T-helper 2 cell (primary cell): ENCODE measurements at places on chromosomes 7 and 10.
A peak's percentile ranks its signal among the peaks of the same experiment; 100 is the strongest.

- no peak for DNase-seq
These were observed 261.0 kb downstream of the GRID1 start for GRCh38 chr10:86105640-86106039.

DNA sequence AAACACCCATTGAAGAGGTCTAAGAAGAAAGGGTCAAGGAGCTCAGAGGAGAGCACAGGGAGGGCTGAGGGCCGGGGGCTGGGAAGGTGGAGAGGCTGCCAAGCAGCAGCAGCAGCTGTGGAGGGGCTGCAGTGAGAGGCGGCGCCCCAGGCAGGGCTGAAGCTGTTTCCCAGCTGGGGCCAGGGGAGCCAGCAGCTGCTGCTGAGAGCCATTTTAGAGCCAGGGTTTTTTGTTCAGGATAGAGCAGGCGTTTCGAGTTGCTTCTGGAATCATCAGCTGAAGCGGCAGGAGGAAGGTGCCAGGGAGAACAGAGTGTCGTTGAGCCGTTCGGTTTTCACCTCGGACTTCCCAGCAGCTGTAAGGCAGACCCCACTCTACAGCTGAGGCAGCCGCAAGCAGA lies 62.7 kb downstream of the LANCL2 start:
- DNase-seq = no peak

GRCh38 chr10:122168101-122168500 lies 103.0 kb upstream of the BTBD16 start:
- no peak for DNase-seq

DNA sequence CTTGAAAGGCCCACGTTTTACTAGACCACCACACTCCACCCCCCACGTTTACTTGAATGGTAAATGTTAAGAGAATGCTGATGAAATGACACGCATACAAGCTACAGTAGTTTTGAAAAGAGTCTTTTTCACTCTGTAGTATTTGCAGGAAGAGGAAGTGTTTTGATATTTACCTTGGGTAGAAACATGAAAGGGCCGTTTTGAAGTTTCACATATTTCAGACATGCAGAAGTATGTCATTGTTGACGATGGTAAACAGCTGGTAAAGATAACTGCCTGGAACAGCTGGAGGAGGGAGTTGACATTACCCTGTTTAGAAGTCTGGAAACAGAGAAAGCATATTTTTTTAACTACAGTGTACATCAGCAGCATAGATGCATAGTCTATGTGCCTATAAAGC lies 160.7 kb downstream of the NXPH1 start:
- no peak for DNase-seq

- DNase-seq = no peak
These were observed 724.5 kb downstream of the ANKRD7 start for GRCh38 chr7:118949031-118949430.

DNA sequence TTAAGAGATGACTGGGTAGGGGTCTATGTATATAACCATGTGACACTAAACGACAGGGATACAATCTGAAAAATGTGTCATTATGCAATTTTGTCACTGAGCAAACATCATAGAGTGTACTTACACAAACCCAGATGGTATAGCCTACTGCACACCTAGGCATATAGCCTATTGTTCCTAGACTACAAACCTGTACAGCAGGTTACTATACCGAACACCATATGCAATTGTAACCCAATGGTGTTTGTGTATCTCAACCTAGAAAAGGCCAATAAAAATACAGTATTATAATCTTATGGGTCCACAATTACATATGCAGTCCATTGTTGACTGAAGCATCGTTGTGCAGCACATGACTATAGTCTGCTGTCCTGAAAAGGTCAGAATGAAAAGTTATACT lies 22.9 kb downstream of the STRIP2 start:
- no peak for DNase-seq

DNA sequence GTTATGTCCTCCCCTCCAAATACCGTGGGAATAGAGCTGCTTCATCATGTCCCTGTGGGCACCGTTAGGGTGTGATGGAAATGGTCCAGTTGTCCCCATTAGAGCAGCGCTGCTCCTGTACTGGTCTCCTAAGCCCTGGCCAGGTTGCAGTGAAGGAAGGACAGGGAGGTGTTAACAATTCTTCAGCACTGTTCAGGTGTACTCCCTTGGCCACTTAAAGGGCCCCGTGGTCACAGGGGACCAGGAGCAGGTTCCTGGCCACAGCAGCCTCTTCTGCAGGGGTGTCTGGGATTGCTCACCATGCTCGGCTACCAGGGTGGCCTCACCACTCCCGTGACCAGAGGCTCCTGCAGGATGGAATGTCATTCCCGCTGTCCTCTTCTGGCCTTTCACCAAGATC lies 65.8 kb downstream of the MINDY4 start:
- no peak for DNase-seq

DNA sequence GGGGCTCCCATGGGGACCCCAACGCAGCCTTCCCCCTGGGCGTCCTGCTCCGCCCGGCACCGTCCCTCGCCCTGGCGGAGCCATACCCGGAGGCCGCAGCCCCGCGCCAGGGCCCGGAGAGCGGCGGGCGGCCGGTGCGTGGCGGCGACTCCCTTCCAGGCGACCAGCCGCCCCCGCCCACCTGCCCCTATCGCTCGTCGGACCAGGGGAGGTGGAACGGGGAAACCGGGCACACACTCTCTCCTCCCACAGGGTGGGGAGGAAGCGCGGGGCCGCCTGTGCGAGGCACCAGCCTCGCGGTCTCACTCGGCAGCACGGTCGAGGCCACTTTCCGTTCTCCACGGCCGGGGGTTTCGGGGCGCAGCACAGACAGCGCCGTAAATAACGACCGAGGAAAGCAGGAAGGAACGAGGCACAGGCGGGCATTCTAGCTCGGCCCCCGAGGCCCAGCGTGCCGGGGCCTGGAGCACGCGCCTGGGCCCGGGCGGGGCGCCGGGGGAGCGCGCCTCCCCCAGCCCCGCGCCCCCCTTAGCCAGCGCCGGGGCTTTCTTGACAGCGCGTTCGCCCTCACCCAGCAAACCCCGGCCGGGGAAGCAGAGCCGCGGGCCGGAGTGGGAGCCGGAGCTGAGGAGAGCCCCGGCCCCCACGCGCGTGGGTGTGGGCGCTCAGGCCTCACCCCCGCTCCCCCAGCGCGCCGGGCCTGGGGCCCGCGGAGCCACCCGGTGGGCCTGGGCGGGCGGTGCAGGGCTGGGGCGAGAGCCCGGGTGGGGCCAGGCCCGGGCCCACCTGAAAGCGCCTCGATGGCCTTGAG lies 936 bp downstream of the IGF2BP3 start:
- peak; percentile 29 for DNase-seq

DNA sequence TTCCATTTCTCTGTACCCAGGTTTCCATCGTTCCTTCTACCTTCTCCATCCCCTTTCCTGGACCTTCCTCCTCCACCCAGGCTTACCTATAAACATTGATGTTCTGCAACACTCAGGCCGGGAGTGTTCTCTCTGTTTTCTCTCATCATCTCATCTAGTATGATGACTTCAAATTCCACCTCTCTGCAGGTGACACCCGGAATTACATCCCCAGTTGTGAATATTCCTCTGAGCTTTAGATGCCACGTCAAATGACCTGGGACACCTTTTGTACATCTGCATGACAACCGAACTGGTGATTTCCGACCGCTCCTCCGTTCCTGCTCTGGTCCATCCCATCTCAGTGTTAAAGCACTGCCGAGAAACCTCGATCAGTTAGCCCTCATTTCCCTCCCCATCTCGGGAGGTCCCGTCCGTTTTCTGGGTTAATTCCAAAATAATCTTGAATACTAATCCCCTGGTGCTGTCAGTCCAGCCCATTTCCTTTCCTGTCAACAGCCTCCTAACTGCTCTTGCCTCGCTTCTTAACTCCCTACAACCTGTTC lies 76.7 kb upstream of the SAMD8 start:
- no peak for DNase-seq

DNA sequence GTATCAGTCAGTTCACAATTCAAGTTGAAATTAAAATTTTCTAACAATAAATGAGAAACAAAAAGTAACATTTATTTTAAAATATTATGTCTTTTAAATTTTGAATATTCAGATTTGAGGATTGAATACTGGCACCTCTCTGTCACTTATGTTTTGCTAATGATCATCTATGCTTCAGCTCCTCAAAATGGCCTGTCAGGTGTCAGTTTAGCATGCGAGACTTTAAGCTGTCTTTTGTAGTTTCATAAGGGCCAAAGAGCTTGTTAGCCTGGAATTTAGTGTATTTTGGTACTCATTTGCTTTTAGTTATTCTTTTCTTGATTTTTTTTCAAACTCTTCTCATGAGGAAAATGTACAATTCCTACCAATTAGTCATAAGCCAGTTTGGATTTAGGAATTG lies 102.0 kb upstream of the RPA3 start:
- no peak for DNase-seq

- DNase-seq = no peak
These were observed 86.9 kb upstream of the MTPN start for GRCh38 chr7:136064081-136064480.

DNA sequence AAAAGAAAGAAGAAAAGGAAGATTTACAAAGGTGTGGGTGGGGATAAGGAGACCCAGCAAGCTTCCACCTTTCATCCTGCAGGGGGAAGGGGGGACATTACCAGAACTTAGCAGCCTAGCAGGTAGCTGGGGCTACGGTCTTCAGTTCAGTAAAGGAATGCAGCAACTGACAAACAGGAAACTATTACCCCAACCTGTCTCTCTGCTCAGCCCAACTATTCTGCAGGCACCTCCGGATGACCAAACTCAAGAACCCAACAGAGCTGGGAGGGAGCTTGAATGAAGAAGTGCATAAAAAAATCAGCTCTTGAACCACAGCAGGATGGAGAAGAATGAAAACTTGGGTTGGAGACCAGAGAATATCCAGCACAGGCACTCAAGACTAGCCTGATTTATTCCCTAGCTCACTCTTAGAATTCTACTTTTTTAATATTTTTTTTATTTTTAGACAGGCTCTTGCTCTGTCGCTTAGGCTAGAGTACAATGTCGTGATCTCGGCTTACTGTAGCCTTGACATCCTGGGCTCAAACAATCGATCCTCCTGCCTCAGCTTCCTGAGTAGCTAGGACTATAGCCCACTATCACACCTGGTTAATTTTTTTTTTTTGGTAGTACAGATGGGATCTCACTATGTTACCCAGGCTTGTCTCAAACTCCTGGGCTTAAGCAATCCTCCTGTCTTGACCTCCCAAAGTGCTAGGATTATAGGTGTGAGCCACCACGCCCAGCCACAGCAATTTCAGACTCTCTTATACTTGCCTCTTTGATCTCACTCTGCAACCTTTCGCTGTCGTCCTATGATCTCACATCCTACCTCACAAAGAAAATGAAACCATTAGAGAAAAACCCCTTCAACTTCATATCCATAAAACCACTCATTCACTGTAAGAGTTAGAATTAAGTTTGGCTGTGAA lies 18.5 kb upstream of the C10orf67 start:
- peak; percentile 82 for DNase-seq

DNA sequence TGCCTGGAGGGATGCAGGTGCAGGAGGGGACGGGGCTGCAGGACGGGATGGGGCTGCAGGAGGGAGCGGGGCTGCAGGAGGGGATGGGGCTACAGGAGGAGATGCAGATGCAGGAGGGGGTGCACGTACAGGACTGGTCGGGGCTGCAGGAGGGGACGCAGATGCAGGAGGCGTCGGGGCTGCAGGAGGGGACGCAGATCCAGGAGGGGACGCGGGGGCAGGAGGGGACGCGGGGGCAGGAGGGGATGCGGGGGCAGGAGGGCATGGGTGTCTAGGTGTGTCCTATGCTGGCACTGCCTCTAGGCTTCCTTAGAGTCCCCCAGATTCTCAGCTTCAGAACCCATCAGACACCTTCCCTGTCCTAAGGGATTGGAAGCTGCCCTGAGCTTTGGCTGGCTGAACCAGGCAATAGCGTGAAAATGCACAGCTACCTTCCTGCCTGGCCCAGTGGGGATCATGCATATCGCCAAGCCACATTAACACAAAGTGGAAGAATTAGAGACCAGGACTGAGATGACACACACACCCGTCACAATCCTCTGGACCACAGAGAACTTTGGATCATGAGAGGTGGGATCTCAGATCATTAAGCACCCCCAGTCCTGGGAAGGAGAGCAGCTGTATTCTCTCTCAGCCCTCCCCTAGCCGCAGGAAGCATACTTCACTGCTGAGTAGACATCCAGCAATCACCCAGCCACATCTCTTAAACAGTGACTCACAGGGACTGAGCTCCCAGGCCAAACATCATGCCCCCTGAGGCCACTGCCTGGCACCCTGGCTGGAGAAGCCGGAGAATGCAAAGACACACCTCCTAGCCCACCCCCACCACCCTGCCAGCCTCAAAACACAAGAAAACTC lies 67.3 kb downstream of the VWA2 start:
- no peak for DNase-seq

DNA sequence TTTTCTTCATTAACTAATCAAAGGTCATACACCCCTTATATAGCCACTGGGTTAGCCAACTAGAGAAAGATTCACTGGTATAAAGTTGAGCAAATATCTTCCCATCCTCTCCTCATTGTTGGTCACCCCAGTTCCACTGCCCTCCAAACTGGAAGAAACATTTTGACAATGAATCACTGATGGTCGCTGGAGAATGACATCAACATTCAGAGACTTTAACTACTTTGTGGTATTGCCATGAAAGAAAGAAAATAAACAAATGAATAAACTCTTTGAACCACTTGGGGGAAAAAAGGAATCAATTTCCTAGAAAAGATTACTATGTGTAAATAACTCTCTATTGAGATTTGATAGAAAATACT lies 23.4 kb downstream of the HYCC1 start:
- DNase-seq = no peak

DNA sequence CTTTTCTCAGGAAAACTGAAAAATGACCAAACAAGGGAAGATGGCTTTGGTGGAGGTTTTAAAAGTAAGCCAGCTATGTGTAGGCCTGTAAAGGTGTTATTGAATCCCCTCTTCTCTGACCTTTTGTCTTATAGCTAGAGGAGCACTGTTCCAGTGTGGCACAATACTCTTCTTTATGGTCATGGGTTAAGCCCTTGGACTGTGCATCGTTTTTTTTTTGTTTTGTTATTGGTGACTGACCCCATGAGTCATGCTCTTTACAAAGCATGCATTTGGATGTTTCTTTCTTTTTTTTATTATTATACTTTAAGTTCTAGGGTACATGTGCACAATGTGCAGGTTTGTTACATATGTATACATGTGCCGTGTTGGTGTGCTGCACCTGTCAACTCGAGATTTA lies 19.6 kb upstream of the FAM25A start:
- DNase-seq = no peak

- no peak for DNase-seq
These were observed 235.0 kb upstream of the PTN start for GRCh38 chr7:137578541-137578940.

- DNase-seq = no peak
These were observed 138.0 kb downstream of the CDH23 start for GRCh38 chr10:71534568-71535194.

GRCh38 chr10:121788717-121789116 lies 139.1 kb downstream of the ATE1 start:
- no peak for DNase-seq

DNA sequence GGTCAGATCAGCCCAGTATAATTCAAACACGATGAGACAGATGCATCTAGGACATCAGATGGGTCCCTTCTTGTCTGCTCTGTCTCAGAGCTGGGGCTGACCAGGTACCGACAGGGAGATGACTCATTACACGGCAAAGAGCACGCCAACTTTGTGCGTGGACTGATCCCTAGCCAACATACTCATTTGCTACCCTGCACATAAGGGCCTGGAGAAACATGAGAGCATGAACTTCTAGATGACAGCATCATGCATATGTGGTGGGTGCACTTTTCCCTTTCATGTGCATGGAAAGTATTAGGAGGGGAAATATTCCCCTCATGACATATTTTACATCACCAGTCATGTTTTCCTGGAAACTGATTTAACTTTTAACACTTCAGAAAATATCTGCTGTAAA lies 35.1 kb upstream of the NPVF start:
- no peak for DNase-seq

- DNase-seq = no peak
These were observed 7.6 kb upstream of the KCP start for GRCh38 chr7:128918016-128918665.

GRCh38 chr10:3671386-3671955 lies 113.5 kb downstream of the KLF6 start:
- no peak for DNase-seq
